CD4-positive, alpha-beta T cell treated with Interleukin-21 for 1 hour (primary cell): ENCODE measurements at places on chromosomes 5 and 9.

DNA sequence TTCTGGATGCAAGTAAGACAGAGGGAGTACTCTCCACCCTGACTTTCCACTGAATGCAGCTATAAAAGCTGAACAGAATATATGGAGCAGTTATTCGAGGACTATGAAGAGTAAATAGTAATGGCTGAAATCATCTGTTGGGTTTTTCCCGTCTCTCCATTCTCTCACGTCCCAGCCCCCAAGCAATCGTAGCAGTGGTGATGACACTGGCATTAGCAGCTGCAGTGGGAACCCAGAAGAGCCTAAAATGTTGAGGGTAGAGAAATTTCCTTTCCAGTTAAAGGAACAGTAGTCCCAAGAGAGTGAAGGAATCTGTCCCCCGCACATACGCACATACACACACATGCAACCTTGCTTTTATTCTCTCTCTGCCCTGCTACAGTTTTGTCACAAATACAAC lies 33.2 kb downstream of the MED27 start:
- DNase-seq = no peak

- no peak for DNase-seq
Measured at GRCh38 chr5:32206509-32207354, 32.6 kb upstream of the GOLPH3 start.

DNA sequence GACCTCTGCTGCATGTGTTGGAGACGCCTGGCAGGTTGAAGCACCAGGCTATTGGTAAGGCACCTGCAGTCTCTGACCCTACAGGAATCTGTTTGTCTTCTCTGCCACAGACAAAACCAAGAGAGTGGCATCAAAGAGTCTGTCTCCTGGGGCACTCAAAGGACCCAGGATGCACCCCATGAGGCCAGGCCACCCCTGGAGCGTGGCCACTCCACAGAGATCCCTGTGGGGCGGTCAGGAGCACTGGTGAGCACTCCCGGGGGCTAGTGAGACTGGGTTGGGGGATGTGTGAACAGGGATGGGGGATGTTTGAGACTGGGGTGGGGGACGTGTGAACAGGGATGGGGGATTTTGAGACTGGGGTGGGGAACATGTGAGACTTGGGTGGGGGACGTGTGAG lies 240.3 kb downstream of the CACNA1B start:
- DNase-seq = no peak

DNA sequence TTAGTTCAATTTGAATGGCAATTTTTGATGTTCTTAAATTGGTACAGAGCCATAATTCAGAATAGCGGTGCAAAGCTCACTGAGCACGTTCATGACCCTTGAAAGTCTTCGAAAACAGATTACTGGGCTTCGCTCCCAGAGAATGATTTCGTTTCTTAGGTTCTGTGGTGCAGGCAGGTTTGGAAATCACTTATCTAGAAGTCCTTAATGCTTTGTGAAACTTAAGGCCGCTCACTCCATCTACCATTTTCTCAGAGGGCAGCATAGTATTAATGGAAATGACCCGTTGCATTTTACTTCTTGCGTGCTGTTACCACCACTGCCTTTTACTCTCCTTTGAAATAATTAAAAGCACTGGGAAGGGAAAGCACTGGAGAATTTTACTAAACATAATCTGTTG lies 2.9 kb upstream of the MAT2B start:
- no peak for DNase-seq

GRCh38 chr9:88270413-88270812 lies 117.8 kb upstream of the SPIN1 start:
- no peak for DNase-seq

DNA sequence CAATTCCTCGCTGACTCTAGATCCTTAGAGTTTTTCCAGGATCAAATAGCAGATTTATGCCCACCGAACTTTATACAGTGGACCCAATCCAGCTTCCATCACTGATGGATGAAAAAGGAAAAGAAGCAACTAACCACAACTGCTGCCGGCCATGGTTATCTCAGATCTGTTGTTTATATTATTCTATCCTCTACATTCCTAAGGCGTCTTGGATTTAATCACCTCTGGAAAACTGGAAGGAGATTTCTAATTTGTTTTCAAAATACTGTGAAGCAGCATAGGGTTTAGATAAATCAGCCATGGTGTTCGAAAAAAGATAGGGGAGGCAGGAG lies 663 bp upstream of the ZNF366 start:
- no peak for DNase-seq

DNA sequence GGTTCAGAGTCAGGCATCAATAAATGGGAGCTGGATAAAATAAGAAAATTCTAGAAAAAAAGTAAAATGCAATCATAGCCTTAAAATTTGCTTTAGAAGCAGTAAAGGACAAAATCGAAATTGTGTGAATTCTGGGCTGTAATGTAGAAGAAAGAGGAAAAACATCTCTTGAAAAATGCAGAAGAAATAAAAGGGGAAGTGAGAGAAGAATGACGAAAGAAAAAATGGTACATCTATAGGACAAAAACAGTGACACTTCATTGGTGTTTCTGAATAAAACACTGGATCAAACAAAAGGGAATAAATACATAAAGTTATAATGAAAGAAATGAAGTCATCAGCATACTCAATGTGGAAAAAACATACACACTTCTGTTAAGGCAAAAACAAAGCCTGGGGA lies 642.3 kb downstream of the ACTL7B start:
- no peak for DNase-seq

GRCh38 chr5:51651476-51651875 lies 268.2 kb downstream of the ISL1 start:
- no peak for DNase-seq

DNA sequence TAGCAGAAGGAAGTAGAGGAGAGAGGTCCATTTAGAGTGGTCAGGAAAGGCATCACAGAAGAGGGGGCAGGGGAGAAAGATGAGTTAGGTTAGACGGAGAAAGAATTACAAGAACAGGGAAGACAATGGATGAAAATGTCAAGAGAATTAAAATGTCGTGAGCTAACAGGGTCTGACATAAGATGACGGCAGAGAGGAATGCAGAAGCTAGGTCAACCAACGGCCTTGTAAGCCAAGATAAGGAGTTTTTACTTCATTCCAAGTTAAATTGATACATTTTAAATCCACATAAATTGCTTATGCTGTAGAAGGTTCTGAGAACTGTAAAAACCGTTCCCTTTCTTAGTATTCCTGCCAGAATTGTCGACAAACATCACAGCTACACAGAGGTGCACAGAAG lies 896.9 kb upstream of the DMAC1 start:
- DNase-seq = no peak

- no peak for DNase-seq
Measured at GRCh38 chr5:16179511-16179935, at the start of gene MARCHF11. Gene MARCHF11, minus strand, starts transcription at chr5:16179791. Its CDS starts 216 bp downstream, at chr5:16179575.

GRCh38 chr5:103247118-103247517 lies 11.4 kb upstream of the MACIR start:
- no peak for DNase-seq

DNA sequence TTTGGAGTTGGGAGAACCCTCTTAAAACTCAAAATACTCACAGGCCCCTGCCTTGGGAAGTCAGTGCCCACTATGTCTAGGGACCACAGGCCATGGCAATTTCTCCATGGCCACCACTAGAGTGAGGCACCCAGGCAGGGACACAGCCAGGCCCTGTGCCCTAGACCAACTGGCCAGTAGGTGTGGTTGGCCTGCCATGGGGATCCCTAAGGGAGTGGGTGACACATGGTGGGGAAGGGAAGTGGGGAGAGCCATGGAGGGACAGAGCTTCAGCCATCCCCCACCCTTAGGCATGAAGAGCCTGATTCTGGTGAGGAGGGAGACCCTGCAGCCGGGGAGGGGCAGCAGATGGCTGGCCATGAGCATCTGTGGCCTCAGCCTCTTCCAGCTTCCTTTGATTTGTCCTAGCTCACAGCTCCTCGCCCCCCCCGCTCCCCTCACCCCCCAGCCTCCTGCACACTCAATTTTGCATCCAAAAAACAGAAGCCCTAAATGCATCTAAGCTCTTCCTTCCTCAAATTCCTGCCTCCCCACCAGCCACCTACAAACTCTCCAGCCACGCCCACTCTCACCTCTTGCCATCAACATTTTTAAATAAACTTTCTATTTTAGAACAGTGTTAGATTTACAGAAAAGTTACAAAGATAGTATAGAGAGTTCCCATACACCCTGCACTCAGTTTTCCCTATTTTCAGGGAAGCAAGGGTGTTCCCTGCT lies 1.6 kb upstream of the DBN1 start:
- DNase-seq = no peak

DNA sequence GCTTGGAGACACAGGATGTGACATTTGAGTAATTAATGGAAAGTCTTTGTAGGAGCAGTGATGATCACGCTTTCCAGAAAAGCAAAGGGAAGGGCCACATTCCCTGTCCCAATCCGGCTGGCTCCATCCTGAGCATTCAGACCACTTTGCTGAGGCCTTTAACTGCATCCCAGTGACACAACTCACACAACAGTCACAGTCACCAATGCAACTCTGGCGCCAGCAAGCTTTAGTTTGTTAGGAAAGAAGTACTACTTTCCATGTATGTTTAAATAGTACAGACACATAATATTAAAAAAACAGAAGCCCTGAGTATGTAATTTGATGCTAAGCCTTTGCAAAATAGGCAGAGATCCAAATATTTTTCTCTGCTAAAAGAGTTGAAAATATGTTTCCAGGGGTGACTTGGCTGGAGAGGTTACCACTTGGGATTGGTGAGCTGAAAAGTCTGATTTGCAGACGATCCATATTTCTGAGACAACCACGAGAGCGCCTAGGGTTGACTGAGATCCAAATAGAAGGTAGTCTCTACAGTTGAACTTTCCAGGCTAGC lies 31.7 kb upstream of the GAS1 start:
- DNase-seq = no peak

- DNase-seq = no peak
Measured at GRCh38 chr5:127957183-127957582, 126.4 kb upstream of the SLC12A2 start.

DNA sequence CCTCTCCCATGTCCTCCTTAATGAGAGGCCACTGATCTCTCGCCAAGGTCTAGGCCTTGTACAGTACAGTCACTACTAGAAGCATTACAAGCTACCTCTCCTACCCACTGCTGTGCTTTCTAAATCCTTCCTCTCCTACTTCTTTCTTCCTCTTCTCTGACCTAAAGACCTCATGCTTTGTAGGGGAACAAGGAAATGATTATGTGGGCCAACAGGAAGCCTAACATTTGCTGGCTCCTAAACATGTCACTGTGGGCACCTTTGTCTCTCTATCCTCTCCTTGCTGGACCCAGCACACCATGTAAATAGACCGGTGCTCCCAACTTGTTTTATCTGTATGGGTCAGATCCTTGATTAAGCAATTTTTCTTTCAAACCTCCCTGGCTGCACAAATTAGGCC lies 16.7 kb downstream of the SLC28A3 start:
- no peak for DNase-seq

DNA sequence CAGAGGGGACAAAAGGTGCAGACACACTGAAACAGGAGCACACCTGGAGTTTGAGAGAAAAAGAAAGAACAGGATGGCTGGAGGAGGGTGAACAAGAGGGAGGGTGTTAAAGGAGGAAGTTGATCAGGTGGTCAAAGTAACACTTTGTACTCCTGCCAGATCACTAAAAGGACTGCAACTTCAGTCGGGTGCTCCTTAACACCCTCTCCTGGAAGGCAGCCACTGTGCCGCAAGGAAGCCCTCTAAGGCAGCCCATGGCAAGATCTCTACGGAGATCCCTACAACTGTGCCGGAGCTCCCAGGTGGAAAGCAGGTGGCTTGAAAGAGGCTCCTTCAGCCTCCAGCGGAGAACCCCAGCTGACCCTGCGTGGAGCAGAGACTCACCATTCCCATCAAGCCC lies 124.4 kb upstream of the MSX2 start:
- no peak for DNase-seq

DNA sequence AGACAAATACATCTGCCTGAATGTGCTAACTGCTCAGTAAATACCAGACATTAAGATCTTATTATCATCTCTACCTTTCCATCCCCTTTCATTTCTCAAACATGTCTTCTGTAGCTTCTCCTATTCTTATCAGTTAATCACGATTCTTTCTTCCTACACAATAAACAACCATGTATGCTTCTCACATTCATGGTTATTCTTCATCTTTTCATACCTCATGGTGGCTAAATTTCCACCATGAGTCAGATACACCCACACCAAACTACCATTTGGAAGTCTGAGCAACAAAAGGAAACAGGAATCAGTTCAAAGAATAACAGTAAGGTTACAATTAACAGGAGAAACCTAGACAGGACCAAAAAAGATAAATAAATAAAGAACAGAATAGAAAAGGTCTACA lies 7.7 kb downstream of the ZNF622 start:
- no peak for DNase-seq
